Peyer's patch (tissue), 4 donors: ENCODE measurements at places on chromosomes 7 and 10. TPM values are rescaled to one million over a fixed set of nuclear protein-coding genes. Genes with fewer than 3 reads are reported as not detected.

DNA sequence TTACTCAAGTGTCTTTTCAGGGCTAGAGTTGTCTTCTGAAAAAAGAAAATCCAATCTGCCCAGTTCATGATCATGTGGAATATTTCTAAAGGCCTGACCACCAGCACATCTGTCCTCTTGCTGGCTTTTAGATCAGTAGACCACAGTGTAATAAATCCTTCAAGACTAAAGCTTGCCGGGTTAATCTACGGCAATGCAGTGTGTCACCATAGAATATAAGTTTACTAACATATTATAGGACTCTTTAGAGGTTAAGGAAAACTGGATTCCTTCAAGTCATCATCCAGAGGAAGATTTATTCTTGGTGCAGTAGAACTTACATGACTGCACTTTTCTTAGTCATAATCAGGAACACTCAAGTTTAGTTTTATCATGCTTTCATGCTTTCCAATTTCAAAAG is 349.5 kb downstream of the SEMA3D start:
- DNase-seq, result no peak

GRCh38 chr10:59623133-59624121 is 86.2 kb downstream of the SLC16A9 start:
- no peak for DNase-seq

DNA sequence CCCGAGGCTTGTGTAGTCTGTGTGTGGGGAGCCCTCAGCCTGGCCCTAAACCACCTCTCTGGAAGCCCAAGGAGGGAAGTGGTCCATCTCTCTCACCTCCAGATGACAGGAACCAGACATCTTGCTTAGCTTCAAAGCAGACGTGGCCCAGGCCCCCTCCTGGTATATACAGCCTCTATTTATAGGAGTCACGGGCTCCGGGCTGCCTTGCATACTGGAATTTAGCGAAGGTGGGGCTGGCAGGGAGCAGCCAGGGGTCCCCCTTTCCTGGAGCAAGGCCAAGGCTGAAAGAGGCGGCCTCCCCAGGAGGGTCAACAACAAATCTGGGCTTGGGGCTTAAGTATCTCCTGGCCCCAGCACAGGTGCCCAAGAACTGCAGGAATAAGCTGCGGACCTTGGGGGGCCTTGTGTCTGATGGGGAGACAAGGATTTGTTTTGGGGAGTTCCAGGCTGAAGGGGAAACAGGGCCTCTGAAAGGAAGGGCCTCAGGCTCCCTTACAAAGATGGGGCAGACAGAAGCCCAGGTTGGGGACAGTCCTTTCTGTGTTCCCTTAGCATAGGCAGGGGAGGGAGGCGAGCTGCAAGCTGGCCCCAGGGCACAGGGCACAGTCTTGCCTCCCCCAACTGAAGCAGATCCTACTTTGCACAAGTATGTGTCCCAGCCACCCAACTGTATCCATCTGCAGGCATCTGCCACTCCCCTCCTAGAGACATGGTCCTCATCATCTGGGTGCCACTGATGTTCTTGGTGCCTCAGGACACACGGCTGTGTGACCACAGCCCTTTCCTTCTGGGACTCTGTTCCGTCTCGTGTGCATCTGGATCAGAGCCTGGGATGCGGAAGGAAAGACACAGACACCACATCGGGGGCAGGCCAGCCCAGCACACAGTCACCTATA is 11.9 kb downstream of the ZCCHC24 start:
- DNase-seq, result no peak

DNA sequence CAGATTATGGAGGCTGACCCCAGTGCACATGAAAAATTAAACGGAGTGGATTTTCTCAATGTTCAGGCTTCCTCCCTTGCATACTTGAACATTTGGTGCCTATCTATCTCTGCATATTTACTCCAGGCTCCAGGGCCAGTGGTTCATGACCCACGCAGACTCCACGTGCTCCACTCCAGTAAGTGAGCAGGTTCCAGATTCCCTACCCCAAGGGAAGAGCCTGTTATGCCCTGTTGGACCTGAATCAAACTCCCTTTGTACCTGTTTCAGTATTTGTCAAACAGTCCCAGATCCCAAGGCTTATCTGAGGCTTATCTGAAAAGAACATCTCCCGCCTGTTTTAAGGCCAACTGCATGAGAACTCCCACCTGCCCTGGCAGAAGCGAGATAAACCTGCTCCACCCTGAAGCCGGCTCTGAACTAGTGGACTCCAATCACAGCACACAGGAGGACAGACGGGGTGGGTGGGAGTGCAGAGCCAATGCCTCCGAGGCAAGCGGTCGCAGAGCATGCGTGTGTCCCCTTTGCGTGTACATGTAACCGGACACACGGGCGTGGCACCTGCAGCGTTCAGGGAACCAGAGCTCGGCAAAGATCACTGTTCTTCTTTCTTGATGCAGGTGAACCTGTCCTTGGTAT is 2.3 kb upstream of the FUOM start:
- DNase-seq, result peak; percentile 72

- DNase-seq, result no peak
Measured at GRCh38 chr7:1323178-1324027, 90.7 kb downstream of the UNCX start.

DNA sequence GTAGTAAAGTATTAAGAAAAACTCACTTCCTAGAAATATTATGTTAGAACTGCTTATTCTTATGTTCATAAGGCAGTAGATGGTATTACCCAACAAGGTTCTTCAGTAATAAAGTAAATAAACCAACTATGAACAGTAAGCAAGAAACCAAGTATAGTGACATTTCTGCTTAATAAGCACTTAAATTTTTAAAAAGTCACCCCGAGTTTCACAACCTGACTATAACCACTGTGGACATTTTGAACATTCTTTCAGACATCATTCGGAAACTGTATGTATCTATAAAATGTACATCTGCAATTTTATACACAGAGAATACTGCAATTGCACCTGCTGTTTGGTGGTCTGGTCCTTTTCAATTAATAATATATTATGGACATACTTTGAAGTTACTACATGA is 1073.6 kb downstream of the XPNPEP1 start:
- DNase-seq, result no peak

GRCh38 chr10:82572744-82573143 is 697.8 kb downstream of the NRG3 start:
- DNase-seq, result no peak

- no peak for DNase-seq
Measured at GRCh38 chr10:91420868-91421267, 10.7 kb downstream of the HECTD2 start.

DNA sequence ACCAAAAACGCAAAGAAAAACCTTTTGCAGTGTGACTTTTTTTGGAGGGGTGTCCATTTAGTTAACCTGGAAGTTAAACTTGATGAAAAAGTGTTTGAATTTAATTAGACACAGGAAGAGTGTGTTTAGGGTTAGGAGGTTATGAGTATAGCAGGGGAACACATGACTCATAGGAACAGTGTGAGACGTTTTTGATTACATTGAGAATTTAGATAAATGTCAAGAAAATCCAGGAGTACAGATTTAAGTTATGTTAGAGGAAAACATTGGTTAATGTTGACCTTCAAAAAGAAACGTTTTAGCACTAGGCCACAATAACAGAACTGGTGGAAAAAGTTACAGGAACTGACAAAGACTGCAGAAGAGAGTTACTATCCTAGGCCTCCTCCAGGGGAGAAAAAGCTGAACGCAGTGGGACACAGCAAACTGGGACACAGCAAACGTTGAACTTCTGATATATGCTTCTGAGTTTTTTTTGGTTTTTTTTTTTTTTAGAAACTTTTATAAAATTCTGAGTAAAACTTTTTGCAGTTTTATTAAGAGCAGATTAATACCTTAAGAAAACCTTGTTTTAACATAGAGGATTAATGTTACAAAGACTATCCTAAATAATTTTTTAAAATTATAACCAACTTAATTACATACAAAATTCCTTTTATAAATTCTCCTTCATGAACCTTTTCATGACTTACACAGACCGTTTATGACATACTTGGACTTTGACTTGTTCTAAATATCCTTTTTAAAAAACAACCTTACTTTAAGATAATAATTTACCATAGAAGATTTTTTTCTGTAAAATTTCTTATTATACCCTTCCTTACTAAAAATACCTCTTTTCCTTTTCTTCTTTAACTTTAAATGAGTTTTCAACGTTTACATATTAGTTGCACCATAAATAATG is 22.2 kb downstream of the LANCL2 start:
- no peak for DNase-seq

DNA sequence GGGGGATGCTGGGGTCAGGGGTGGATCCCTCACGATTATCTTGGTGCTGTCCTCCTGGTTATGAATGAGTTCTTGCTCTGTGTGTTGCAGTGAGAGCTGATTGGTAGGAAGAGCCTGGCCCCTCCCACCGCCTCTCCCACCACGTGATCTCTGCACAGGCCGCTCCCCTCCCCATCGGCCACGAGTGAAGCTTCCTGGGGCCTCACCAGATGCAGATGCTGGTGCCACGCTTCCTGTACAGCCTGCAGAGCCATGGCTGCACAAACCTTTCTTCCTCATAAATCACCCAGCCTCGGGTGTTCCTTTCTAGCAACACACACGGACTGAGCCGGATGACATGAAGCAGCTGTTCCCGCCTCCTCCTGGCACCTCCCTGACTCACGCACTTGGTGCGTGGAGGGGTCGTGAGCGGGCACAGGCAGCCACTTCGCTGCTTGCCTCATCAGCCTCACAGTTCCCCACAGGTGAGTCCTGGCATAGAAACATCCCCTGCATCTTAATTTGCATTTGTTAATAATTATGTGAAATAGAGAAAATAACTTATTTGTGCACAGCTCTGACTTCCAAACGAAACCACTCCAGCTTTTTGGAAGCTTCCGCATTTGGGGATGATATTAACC is 210.8 kb downstream of the ADARB2 start:
- no peak for DNase-seq

DNA sequence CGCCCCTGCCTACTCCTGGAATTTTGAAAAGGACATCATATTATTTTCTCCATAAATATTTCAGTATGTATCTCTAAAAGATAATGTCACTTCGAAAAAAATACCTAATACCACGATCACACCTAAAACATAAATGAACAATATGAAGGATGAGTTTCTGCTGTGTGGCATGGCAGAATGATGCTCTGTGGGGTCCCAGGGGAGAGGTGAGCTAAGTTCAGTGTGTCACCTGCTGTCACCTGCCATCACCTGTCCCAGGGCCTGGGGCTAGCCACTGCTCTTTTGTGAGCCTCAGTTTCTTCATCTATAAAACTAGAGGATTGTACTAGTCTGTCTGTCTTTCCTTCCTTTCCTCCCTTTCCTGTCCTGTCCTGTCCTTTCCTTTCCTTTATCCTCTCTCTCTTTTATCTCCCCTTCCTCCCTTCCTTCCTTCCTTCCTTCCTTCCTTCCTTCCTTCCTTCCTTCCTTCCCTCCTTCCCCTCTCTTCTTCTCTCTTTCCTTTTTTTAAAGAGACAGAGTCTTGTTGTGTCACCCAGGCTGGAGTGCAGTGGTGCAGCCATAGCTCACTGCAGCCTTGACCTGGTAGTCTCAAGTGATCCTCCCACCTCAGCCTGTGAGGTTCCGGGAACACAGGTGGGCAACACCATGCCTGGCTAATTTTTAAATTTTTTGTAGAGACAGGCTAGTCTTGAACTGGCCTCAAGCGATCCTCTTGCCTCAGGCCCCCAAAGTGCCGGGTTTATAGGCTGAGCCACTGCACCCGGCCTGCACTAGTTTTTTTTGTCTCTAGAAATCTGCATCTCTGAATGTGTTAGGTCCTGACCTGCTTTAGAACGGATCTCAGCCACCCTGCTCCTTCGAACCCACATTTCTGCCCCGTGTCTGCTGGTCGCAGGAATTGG is 43.1 kb downstream of the CUX1 start:
- DNase-seq, result no peak

GRCh38 chr10:7251696-7252465 is 159.0 kb downstream of the SFMBT2 start:
- DNase-seq, result no peak

GRCh38 chr7:140342727-140343514 is 55.4 kb downstream of the SLC37A3 start:
- DNase-seq, result peak; percentile 56

DNA sequence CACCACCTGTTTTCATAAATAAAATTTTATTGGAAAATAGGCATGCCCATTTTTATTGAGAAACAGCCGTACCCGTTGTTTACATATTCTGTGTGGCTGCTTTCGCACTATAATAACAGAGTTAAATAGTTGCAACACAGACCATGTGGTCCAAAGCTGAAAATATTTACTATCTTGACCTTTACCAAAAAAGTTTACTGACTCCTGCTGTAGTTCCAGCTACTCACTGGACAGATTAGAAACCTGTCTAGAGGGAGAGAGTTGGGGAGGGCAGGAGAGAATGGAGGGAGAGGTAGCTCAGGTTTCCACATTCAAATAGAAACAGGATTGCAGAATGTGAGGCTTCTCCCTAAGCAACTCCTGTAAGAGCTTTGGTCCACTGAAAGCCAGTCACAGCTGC is 55.1 kb upstream of the GLCCI1 start:
- no peak for DNase-seq

DNA sequence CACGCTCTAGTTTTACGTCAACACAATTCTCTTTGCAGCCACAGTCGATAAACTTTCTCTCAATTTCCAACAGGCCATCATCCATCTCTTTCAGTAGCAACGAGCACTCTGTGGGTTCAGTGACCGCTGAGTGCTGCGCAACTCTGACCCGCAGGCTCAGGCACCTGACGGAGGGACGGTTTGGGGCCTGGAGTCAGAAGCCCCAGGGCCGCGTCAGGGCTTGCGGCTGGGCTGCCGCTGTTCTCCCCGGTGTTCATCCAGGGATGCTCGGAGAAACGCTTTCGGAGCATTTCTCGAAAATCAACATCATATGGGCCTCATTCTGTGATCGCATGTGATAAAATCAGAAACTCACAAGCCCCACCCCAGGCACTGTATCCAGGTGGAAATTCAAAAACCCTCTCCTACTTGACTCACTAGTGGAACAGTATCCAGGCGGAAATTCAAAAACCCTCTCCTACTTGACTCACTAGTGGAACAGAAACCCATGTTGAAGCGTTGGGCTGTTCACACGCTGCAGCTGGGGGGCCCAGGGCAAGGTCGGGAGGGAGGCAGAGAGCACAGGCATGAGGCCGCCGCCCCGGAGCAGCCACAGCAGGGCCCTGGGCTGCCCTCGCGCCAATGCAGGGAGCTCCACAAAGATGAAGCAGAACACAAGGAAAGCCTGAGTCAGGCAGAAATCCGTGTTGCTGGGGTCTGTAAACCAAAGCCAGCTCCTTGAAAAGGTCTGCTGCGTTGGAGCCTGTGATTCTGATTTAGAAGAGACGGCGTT is 73.3 kb upstream of the NKX6-2 start:
- peak; percentile 24 for DNase-seq

DNA sequence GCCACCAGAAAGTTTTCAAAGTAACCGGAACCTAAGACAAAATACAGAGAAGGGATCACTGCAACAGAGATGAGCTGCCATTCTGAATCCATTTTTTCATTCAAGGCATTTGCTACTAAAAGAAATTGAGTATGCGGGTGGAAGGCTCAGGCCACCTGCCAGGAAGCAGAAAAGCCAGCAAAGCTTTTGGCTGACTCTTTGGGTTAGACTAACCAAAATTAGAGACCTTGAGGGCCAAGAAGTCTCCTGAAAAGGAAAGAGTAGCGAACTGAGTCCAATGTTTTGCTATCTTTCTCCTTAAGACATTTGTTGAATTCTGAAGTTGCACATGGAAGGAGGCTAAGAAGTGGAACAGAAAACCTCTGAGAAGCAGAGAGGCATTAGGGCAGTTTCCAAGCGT is 79.0 kb downstream of the FAS start:
- DNase-seq, result no peak

GRID2IP gene
- total RNA-seq, result not detected

LRRD1 gene
- total RNA-seq, result not detected

MYPN gene
- total RNA-seq, result 0.13 TPM

CAMK2B gene
- 0.67 TPM for total RNA-seq

RAB19 gene
- 9.5 TPM for total RNA-seq

GALNT17 gene
- 1.6 TPM for total RNA-seq

TBL2 gene
- 61.9 TPM for total RNA-seq

CPSF4 gene
- 38.9 TPM for total RNA-seq

UNCX gene
- total RNA-seq, result not detected

STAG3 gene
- 2.1 TPM for total RNA-seq
